Esophagus squamous epithelium (tissue), 5 donors: ENCODE measurements at places on chromosomes 11 and 22. TPM values are rescaled to one million over a fixed set of nuclear protein-coding genes. Genes with fewer than 3 reads are reported as not detected.

The ACCSL gene
- not detected for total RNA-seq

DNA sequence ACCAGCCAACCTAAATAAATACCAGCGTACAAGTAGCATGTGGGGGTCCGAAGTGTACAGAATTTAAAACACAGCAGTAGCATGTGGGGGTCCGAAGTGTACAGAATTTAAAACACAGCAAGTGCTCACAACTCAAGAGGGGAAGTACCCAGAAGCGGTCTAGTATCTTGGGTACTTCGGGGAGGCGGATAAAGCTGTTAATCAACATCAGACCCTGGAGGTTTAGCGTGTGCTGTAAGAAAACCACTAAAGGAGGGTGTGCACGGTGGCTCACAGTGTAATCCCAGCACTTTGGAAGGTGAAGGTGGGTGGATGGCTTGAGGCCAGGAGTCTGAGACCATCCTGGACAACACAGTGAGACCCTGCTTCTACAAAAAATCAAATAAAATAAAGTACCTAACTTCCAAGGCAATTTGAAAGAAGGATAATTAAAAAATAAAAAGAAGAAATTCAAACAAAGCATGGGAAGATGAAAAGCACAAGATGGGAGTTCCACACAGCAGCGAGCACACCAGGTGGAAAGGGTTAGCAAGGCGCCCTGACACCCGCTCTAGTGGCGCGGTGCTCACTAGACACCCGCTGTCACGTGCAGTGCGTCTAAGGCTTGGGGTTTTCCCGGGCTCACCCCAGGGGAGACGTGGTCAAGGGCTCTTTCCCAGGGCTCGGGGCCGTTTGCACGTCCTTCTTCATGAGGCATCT lies 35.0 kb upstream of the MOB2 start:
- H3K27ac ChIP-seq, result no peak overlapping the region
- H3K4me3 ChIP-seq, result no peak overlapping the region
- peaks cover 5% of the 10 kb centered on the region for H3K36me3 ChIP-seq

DNA sequence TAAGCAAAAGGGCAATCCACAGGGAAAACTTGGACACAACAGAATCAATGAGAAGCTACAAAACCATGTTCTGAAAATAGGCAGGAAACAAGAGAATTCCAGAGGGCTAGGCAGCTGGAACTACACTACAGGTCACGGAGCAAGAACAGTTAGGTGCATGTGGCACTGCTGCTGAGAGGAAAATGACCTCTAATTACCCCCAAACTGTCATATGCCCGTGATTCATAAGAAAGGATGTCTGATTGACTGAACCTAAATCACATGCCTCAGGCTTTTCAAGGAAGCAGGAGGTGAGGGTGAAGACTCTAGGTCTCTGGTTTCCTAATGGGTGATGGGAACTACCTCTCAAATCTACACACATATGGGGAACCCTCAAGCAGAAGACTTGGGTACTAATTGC lies 17.9 kb upstream of the RRAS2 start:
- DNase-seq, result no peak
- no peaks in the 10 kb centered on the region for H3K27me3 ChIP-seq
- H3K4me1 ChIP-seq, result peaks cover 14% of the 10 kb centered on the region
- no peak overlapping the region for H3K4me3 ChIP-seq

DNA sequence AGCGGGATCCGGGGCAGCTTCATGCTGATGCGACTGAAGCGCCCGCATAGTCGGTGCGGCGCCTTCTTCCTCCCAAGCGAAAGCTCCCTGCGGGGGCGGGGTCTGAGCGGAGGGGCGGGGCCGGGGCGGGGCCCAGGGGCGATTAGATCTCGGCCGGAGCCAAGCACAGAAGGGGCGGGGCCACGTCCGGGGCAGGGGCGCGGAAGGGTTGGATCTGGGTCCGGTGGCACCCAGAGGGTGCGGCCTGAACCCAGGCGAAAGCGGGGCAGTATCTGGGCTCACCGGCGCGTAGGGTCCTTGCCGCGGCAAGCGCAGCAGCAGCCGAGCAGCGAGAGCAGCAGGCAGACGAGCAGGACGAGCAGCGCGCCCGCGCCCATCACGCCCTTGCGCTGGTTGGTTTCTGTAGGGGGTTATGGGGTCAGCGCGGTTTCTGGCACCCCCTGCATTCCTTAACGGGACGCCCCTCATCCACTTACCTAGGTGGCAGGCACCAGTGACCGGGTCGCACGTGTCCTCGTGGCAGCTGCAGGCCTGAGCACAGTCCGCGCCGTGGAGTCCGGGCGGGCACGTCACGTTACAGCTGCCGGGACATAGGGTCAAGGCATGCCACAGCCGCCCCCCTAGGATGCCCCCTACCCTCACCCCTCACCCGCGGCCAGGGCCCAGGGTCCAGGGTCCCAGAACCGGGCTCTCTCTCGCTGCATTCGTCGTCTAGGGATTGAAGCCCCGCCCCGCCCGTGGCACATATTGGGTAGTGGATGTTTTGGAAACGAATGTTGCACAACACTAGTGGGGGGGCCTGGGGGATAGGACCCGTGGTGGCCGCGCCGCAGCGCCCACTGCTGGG lies 8.1 kb downstream of the SCARF2 start:
- H3K27ac ChIP-seq, result no peak overlapping the region
- no peaks in the 10 kb centered on the region for H3K36me3 ChIP-seq
- DNase-seq, result no peak
- peaks cover 65% of the 10 kb centered on the region for H3K4me1 ChIP-seq
- H3K27me3 ChIP-seq, result peaks cover 100% of the 10 kb centered on the region

The HTR3A gene
- not detected for total RNA-seq

The HEPN1 gene
- not detected for total RNA-seq

The KREMEN1 gene
- 64.8 TPM for total RNA-seq

The SSTR3 gene
- total RNA-seq, result not detected

GRCh38 chr11:57527056-57527631 lies 3.4 kb downstream of the TIMM10 start:
- H3K27me3 ChIP-seq, result no peaks in the 10 kb centered on the region
- H3K4me1 ChIP-seq, result peaks cover 23% of the 10 kb centered on the region
- peaks cover 17% of the 10 kb centered on the region for H3K36me3 ChIP-seq
- no peak for DNase-seq
- H3K4me3 ChIP-seq, result no peak overlapping the region

GRCh38 chr11:7999795-8000194 lies 12.7 kb downstream of the EIF3F start:
- H3K4me3 ChIP-seq, result no peak overlapping the region
- H3K4me1 ChIP-seq, result no peaks in the 10 kb centered on the region
- H3K36me3 ChIP-seq, result peaks cover 56% of the 10 kb centered on the region

The B4GALNT4 gene
- total RNA-seq, result 0.97 TPM
